MG63 (cell line): ENCODE measurements at places on chromosomes 13 and 19. TPM values are rescaled to one million over a fixed set of nuclear protein-coding genes. Genes with fewer than 3 reads are reported as not detected.

DNA sequence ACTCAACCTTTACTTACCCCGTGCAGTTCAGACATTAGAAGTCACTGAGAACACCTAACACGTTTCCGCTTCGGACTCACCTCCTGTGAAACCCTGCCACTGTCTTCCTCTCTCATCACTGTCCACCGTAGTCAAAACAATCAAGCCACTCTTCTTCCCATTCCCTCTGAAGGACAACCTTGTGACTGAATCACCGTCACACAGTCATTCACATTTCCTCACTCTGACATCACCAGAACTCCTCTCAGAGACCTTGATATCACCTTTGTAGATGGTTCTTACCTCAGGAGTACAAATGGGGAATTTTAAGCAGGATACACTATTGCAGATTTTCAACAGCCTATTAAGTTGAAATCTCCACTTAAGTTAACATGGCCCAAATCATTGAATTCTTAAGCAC lies 1.3 kb upstream of the KBTBD6 start:
- no peak for DNase-seq

The SMIM24 gene
- total RNA-seq = not detected in 2 replicates

DNA sequence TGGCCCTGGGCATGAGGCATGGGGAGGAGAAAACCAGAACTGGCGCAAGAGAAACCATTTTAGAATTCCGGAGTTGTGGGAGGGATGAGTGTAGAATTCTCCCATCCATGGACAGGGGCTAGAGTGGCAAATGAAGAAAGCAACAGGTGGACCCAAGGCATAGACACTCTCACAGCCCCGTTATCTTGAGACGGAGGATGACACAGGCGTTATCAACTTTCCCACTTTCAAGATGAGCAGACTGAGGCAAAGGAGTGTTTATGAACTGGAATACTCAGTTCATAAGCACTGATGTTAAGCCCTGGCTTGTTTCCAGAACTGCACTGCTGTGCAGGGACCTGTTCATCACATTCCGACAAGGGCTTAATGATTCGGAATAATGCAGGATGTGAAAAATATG lies 1.1 kb upstream of the GTF3A start:
- DNase-seq = no peak

- no peak for DNase-seq
These were observed 21.4 kb downstream of the ESD start for GRCh38 chr13:46775385-46776107.
